ENCODE measurements at places on chromosomes 5 and 9. TPM values are rescaled to one million over a fixed set of nuclear protein-coding genes. Genes with fewer than 3 reads are reported as not detected.

Gene HAVCR1
- total RNA-seq, result 2.0 TPM

Gene IL9
- not detected for total RNA-seq

- no peak for DNase-seq
These were observed 133.6 kb upstream of the GLRA1 start for GRCh38 chr5:152058267-152058666.

DNA sequence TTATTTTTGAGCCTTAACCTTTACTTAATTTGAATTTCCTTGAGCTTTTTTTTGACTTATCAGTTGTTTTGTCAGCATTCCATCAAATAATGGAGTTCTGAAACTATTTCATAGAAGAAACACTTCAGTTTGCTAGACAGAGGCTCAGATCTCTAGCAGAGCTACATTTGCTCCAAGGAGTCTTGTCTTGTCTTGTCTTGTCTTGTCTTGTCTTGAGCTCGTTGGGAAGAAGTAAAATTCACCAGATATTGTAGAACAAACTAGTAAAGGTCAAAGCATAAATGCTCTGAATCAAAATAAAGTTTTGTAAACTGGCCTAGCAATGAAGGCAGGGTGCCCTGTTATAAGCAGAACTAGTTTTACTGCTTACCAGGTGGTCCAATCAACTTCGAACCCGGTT lies 33.5 kb downstream of the RAB24 start:
- no peak for DNase-seq

DNA sequence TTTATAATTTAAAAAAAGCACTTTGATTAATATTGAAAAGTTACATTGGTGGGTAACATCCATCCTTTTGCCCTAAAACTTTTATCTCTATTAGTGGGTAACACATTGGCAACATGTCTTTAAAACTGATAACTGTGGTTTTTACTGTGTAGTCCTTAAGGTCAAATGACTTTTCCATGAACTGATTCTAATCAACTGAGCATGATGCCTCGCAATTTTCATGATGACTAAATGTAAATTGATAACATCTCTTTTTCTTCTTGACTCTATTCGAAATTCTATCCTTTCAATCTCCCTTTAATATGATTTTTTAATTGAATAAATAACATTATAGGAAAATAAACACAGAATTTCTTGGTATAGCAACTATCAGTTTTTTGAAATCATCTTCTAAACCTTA lies 6.3 kb upstream of the IL5 start:
- no peak for DNase-seq

DNA sequence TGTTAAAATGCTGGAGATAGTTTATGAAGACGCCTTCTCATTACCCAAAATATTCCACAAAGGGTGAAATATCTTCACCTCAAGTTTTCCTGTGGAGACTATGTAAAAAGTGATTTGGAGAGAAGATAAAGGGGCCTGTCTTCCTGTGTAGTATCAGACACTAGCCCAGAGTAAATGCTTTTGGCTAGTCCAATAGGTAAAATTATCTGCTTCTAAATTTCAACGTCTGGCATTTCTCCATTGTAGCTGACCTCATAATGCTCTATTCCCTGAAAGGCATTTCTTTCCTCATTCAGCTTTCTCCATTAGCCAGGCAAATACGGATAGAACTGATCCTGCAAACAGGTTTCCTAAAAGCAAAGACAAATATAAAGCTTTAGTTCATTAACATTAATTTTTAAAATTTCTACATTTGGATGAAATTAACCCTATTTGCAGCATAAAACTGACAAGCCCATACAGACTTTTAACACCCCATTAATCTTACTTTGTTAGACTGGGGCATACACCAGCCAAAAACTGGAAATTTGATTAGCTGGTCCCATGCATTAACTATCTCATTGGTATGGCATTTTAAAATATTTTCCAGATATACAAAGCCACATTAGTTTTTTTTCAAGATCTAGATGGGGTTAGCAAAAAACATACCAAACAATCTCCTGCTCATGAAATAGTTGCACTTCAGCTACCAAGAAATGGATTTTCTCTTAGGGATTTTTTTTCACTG lies 548.8 kb downstream of the EFNA5 start:
- DNase-seq, result peak; percentile 22

DNA sequence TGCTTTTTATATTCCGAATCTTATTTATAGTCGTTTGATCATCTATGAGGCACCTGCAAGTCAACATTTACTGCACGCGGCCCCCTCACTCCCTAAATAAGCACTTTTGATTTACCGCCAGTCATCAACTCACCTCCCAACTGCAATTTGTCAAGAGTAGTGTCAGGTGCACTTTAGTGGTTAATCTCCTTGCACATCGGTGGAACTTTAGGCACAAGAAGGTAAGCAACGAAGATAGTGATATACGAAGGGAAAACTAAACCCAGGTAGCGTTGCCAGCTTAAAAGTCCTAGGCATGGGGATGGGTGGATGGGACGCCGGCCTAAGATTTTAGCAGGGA lies 513 bp upstream of the RNF180 start:
- no peak for DNase-seq

DNA sequence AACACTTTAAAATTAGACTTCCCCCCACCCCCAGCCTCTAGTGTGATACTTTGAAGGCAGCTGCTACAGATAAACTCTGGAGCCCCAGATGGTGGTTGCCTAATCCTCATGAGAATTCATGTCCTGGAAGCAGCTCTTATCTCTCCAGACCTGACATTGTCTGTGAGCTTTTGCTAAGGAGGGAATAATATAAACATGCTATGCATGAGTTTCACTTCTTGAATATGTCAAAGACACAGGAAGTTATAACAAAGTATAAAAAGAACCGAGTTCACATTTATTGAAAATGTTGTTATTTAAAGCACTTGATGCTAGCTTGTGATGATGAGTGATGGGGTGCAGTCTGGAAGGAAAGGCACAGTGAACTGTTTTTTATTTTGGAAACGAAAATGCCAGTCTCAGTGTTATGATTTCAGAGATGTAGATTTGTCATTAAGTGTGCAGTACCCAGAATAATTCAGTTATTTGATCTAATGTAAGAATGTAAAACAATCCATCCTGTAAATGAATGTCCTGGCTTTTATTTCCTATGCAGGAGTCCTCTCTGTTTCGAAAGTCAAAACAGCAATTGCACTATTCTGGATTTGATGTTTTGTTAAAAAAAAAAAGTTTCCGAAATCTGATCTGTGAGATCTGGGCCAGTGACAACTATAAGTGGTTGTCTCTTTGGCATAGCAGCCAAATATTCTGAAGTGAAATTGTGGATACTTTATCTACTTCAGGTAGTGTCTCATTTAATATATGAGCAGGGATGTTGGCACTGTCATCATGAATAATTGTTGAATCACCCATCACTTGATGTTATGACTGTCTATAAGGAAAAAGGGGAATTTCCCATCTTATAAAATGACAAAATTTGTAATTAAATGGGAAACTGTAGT lies 77.0 kb downstream of the ZCCHC7 start:
- DNase-seq, result peak; percentile 35

DNA sequence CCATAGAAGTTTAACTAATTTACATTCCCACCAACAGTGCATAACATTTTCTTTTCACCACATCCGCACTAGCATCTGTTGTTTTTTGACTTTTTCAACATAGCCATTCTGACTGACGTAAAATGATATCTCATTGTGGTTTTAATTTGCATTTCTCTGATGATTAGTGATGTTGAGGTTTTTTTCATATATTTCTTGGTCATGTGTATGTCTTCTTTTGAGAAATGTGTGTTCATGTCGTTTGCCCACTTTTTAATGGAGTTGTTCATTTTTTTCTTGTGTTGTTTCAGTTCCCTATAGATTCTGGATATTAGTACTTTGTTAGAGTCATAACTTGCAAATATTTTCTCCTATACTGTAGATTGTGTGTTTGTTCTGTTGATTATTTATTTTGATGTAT lies 163.4 kb downstream of the FER start:
- no peak for DNase-seq

GRCh38 chr5:95923918-95924544 lies 37.6 kb downstream of the ELL2 start:
- DNase-seq, result no peak

DNA sequence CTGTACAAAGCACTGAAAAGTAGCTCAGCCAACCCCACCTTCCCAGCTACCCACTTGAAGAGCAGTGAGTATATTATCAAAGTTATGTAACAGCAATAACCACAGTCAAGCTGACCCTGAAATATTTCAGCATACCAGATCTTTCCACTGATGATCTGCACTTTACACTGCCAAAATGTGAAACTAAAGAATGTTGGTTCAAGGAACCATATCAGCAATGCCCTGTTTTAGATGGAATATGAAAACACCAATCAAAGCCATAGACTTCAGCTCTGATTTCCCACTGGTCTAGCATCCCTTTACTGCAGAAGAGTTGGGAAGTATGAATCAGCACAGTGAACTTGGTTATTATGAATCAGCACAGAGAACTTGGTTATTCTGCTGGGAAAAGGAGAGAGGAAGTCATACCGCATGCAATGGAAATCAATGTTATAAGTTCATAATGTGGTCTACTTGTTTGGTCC lies 20.0 kb downstream of the CEMIP2 start:
- no peak for DNase-seq

GRCh38 chr5:158546748-158547147 lies 553.0 kb downstream of the EBF1 start:
- no peak for DNase-seq

GRCh38 chr9:124001458-124001799 lies 10.1 kb upstream of the LHX2 start:
- no peak for DNase-seq

DNA sequence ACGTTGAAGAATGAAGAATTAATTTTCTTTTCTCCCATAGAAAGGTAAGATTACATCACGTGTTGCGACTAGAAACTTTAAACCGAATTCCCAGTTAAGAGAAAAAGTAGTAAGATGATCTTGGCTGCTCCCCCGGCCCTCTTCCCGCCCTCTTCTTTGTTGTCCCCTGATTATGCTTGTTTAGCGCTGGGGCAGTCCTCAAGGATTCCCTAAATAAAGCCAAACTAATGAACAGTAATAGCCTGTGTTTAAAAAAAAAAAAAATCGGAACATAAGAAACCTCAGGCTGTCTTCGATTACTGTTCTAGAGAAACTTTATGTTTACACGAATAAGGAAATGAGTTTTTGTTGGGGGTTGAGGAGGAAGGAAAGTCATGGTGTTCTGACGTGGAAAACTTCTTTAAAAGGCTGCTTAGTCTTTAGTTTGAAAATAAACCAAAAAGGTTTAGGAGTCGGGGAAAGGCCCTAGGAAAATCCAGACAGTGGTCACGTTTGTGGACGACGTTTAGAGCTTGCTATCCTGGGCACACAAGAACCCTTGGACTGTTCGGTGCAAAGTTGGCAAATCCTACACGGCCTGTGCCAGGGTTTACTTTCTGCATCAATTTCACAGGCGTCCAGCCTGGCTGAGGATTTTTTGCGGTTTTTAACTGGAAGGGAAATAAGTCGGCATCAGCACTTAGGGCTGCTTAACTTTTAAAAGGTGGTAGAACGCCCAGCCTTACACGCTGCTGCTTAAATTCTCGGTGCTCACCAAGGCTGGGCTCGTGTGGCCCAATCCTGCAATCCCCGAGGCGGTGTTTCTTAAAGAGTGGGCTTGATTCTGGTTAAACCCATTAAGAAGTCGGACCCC lies 1.1 kb upstream of the MAT2B start:
- DNase-seq, result peak; percentile 57
